ENCODE measurements at places on chromosomes 16 and 17.

DNA sequence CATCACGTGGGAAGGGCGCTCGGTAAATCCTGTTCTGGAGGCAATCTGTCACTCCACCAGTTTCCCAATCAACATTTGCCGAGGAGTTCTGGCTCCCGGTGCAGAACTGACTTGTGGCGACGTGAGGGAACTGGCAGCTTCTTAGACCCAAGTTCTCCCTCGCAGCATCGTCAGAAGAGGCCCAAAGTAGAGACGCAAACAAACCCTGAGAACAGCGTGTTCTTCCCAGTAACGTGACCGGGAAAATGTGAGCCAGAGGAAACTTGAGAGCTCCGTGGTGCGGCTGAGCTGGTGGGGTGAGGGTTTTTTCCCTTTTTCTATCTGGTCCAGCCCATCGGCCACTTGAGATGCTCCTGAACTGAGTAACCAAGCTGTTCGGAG lies 158.9 kb upstream of the CACNG5 start:
- no peak for DNase-seq

DNA sequence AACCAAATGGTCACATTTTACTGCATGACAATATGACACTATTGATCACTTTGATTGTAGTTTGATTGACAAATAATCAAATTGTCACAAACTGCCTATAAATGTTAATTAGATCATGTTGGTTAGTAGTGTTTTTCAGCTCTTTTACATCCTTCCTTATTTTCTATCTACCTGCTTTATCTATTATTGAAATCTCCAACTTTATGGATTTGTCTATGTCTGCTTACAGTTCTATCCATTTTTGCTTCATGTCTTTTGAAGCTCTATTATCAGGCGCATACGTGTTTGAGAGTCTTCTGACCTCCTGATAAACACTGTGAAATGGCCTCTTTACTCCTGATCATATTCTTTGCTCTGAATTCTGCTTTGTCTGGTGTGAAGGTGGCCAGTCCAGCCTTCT lies 83.2 kb upstream of the GNG13 start:
- no peak for DNase-seq

- DNase-seq, result no peak
Observed at GRCh38 chr17:66330646-66331037, 28.2 kb downstream of the PRKCA start.

DNA sequence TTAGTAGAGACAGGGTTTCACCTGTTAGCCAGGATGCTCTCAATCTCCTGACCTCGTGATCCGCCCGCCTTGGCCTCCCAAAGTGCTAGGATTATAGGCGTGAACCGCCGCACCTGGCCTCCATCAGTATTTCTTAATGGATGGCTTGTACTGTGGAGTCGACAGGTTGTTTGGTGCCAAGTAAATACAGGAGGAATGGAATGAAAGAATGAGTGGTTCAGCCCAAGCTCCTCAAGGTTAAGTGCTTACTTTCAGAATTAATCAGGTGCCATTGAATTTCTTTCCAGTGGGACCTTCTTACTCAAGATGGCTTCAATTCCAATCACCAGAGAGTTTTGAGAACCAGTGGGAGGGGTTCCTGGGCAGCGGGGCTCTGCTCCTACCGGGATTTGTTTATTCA lies 25.0 kb downstream of the ALOX15 start:
- no peak for DNase-seq

- no peak for DNase-seq
Observed at GRCh38 chr16:64975821-64976220, 146.0 kb downstream of the CDH11 start.

DNA sequence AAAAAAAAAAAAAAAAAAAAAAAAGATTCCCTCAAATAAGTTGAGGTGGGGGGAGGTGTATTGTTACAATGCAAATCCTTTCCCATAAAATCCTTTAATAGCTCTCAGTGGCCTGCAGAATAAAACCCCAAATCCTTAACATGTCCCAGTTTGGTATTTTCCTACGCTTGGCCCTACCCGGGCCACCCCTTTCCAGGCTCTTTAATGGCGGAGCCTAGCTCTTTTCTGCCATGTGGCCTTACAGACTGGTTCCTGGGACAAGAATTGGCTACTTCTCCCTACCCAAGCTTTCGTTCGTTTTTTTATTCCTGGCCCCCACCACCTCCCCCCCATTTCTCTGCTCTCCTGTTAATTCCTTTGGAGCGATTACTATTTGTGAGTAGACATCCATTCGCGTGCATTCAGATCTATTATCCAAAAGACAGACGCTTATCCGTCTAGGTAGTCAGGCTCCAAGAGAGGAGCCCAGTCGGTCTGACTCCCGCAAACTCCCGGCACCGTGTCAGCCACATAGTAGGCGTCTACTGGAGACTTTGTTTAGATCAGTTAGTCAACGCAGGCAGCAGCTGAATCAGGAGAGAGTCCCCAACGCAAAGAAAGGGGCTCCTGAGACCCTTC lies 813 bp upstream of the THAP11 start:
- DNase-seq, result no peak

GRCh38 chr16:17780181-17780580 lies 309.4 kb upstream of the XYLT1 start:
- no peak for DNase-seq

DNA sequence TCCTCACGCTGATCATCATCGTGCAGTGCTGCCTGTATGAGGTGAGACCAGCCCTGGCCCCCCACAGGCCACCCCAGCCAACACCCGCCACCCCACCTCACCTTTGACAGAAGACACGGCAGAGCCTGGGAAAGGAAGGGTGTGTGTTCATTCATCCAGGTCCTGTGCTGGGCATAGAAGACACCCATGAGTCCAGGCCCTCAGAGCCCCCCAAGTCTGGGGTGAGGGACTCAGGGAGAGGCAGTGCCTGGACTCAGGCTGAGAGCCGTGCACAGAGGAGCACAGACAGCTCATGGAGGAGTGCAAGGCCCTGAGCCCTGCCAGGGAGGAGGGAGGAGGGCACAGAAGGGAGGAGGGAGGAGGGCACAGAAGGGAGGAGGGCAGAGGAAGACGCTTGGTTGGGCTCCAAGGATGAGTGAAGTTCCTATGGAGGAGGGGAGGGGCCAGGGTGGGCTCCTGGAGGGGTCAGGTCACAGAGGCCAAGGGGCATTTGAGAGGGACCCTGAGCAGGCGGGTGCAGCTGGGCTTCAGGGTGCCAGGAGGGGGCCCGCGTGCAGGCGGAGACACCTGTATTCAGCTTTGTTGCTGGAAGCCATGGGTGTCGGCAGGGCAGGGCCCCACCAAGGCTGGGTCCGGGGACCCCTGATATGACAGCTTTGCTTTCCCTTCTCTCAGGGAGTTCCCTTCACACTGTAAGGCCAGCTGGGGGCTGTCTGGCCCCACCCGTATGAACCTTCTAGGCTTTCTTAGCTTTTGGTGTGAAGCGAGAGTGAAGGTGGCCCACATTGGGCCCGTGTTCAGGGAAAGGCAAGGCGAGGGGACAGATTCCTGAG lies 11.4 kb downstream of the TAX1BP3 start:
- no peak for DNase-seq

DNA sequence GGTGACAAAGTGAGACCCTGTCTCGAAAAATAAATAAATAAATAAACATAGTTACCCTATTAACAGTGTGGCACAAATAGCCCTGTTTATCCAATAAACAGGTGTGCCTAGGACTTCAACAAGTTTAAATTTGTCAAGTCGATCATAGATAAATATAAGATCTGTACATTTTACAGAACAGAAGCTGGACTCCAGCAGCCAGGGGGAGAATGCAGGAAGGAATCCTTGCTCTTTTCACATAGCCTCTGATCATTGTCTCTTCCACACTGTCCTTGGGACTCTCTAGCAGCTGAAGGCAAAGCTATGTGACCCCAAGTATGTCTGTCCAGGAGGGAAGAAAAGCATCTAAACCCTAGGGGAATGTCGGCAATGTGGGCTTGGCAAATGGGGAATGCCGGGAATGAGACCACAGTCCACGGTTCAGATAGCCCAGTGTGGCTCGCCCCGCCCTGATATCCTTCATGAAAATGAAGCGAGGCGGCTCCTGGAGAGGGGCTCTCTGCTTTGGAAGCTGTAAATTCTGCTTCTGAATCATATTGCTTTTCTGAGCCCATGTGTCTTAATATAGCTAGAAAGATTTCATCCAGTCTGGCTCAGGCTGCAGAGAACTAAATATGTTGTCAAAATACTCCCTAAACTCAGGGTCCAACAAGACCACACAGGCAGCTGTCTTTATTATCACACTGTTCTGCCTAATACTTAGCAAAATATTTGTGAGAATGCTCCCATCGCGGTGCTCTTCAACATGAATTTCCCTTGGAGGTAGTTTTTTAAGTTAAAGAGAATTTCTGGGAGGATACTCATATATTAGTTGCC lies 24.9 kb upstream of the GRB2 start:
- peak; percentile 57 for DNase-seq

- DNase-seq, result no peak
Observed at GRCh38 chr17:75731716-75732498, 10.6 kb downstream of the ITGB4 start.

DNA sequence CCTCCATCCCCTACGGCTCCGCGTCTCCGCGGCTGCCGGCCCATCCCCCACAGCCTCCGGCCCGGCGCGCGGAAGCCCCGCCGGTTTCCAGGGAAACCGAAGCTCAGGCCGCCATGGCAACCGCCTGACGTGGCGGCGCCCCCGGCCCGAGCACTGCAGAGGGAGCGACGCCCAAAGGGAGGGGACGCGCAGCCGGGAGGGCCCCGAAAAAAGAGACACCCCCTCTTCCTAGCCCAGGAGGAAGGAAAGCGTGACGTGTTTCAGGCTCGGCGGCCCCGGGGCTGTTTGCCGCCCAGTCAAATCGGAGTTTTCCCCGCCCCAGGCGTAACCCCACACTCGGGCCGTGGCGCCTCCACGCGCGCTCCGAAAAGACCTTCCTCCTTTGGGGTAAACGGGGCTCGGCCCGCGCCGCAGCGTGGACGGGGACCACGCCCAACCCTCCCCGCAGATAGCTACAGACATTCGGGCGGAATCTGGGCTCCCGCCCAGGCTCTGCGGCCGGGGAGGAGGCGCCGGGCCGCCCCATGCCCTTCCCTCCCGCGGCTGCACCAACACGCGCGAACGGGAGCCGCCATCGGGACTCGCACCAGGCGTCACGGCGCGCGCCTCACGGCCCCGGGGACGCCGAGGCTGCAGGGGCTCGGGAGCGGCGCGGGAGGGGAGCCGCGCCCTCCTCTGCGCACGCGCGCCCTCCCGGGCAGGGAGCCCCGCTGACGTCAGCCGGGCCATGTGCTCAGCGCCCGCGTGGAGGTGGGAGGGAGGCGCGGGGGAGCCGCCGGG lies 7.5 kb downstream of the MNT start:
- DNase-seq, result peak; percentile 93

DNA sequence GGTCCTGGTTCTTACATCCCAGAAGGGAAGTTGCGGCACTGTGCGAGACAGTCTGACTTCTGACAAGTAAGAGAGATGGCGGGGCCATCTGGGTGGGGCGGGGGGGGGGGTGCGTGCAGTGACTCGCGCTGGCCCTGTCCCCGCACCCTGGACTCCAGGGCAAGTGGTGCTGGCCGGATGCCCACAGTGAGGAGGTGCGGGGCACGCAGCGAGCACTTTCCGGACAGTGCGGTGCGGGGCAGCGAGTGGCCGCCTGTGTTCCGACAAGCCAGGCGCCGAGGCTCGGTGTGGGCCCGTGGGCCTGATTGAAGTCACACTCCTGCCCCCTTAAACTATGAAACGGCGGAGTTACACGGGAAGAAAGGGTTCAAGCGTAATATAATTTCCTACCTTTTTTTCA lies 106.4 kb downstream of the BANP start:
- no peak for DNase-seq

- no peak for DNase-seq
Observed at GRCh38 chr16:7492122-7492521, 159.5 kb downstream of the RBFOX1 start.

DNA sequence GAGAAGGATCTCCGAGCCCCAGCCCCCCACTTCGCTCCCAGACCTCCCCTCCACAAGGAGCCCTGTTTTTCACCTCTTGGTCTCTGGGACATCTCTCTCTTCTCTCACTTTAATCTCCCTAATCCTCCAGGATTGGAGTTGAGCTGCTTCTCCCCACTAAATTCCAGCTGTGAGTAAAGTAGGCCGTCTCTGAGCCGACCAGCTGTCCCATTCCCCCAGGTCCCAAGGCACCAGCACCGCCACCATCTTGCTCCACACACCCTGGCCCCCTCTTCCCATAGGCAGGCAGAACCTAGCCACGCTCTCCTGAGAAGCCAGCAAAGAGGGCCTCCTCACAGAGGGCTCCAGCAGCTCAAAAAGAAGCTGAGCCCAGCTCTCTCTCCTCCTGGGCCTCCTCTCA lies 878 bp downstream of the DLG4 start:
- DNase-seq, result no peak

DNA sequence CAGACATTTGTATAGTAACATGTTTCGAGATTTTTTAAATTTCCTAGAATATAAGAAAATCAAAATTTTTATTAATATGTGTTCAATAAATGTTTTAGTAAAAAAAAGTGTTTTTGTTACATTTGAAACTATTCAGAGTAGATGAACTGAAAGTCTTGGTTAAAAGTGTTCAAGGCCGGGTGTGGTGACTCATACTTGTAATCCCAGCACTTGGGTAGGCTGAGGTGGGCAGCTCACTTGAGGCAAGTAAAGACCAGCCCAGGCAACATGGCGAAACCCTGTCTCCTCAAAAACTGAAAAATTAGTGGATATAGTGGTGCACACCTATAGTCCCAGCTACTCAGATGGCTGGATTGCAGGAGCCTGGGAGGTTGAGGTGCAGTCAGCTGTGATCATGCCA lies 16.8 kb upstream of the PHKG2 start:
- DNase-seq, result no peak

GRCh38 chr16:48596326-48596725 lies 13.7 kb downstream of the N4BP1 start:
- DNase-seq, result no peak

- DNase-seq, result no peak
Observed at GRCh38 chr17:81091774-81092517, 57.0 kb downstream of the BAIAP2 start.

DNA sequence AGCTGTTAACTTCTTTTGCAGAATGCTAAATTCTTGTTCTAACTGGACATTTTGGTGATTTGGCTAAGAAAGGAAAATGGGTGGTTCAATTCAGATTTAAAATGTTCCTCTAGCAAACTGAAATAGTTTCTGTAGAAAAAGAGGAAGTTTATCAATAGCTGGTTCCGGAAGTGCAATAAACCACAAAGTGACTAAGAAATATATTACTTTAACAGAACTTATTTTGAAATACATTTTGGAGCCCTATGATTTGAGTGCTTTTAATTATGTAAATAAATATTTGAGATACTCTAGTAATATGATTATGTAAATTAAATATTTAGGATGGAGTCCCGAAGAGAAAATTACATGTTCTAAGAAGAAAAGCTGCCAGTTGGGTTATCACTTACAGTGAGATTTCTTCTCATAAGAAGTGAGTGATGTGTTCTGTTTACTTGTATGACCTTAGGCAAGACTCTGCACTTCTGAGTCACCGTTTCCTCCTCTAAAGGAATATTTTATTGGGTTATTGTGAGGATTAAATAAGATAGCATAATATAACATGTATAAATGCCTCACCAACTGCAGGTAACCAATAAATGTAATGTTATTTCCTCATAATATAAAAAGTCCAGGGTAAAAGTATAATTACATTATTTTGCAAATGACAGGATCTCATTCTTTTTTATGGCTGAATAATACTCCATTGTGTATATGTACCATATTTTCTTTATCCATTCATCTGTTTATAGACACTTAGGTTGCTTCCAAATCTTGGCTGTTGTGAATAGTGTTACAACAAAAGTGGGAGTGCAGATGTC lies at the start of gene EVI2B:
TSS of gene EVI2B (minus strand) at position 73 of the 800 bp plus-strand sequence. CDS start 8,445 bp downstream, outside the sequence.
- DNase-seq, result no peak

GRCh38 chr17:55394357-55395021 lies 27.1 kb downstream of the MMD start:
- DNase-seq, result peak; percentile 26

Measured in right hindlimb (tissue), 1 donor.